Muscle of leg (tissue), 16 donors: ENCODE measurements at places on chromosomes 13 and 19.
A peak's percentile ranks its signal among the peaks of the same experiment; 100 is the strongest.

DNA sequence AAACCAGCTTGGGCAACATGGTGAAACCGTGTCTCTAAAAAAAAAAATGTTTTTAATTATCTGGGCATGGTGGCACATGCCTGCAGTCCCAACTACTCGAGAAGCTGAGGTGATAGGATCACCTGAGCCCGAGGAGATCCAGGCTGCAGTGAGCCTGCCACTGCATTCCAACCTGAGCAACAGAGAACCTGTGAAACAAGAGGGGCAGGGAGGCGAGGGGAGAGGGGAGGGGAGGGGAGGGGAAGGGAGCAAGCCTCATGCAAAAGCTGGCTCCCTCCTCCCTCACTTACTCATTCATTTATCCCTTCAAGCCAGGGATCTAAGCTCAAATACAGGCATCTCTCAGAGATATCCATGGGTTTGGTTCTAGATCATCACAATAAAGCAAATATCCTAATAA, 8.9 kb downstream of the ATP7B start:
- H3K4me1 ChIP-seq: peaks cover 21% of the 10 kb centered on the region
- no peak overlapping the region for H3K27ac ChIP-seq
- no peaks in the 10 kb centered on the region for H3K36me3 ChIP-seq
- H3K4me3 ChIP-seq: no peak overlapping the region

DNA sequence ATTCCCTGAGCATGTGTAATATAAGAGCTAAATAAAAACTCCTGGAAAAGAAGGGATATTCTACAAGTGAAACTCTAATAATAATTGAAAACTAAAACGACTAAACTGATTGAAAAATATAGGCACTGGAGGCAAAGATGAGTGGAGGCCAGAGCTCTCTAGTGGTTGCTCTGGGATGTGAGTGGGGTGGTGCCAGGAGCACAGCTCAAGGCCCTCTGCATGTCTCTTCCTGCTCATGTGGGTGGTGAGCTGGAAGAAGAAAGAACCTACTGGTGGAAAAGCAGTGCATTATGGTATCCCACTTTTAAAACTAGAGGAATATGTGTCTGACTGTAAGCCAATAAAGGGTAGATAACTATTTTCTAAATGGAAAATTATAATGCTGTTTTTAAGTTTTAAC, 15.8 kb upstream of the ARHGEF7 start:
- no peak overlapping the region for H3K4me3 ChIP-seq
- no peak overlapping the region for H3K27ac ChIP-seq
- no peak for DNase-seq
- H3K27me3 ChIP-seq: peaks cover 16% of the 10 kb centered on the region
- H3K4me1 ChIP-seq: no peaks in the 10 kb centered on the region

- peak; percentile 33 for DNase-seq
- H3K27ac ChIP-seq: no peak overlapping the region
- no peak overlapping the region for H3K4me3 ChIP-seq
These were observed 153.6 kb downstream of the KATNAL1 start for GRCh38 chr13:30153545-30154426.

DNA sequence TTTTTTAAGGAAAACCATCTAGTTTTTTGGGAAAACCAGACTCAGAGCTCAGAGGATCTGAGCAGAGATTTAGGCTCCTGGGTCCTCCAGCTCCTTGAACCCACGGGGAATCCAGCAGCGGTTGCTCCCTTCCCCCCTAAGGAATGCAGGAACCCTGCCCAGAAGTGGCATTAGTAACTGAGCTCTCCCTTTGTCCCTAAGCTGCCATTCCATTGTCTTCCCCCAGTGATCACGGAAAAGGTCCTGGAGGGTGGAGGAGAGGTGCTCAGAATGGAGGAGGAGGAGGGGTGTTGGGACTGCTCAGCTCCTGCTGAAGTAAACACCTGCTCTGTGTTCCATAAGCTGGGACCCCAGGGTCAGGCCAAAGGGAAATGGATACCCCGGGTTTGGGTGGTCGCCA, 16.8 kb upstream of the OR1M1 start:
- no peaks in the 10 kb centered on the region for H3K36me3 ChIP-seq
- no peak overlapping the region for H3K4me3 ChIP-seq
- no peak for DNase-seq
- no peak overlapping the region for H3K27ac ChIP-seq
- no peaks in the 10 kb centered on the region for H3K27me3 ChIP-seq

DNA sequence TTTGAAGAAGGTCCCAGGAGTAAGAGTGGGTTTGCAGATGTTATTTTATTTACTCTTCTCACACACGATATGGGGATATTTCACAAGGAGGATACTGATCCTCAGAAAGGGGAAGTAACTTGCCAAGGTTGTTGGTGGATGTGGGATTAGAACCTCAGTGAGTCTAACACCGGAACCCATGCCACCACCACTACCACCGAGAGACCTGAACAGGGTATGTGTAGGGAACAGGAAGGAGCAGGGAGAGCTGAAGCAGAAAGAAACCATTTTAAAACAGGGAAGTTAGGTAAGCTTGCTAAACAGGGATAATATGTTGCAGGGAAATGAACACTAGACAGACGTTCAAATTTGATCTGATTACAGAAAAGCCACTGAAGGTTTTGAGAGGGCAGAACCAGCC, 11.6 kb upstream of the CEACAM3 start:
- H3K27me3 ChIP-seq: peaks cover 10% of the 10 kb centered on the region
- H3K36me3 ChIP-seq: no peaks in the 10 kb centered on the region

DNA sequence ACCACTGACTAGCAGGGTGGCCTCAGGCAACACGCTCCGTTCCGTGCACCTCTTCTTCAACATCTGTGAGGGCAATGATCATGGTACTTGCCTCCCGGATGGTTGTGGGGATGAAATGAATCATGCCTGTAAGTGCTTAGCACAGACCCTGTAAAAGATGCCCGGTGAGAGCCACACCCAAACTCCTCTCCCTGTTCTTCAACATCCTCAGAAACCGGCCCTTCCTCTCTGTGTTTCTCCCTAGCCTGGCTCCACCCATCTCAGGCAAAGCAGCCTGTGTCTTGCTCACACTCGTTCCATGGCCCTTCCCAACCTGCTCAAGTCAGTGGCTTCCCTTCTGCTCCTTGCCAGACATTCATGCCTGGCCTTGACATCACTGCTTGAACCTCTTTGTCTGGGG, 5.8 kb upstream of the DMKN start:
- no peaks in the 10 kb centered on the region for H3K36me3 ChIP-seq
- H3K4me3 ChIP-seq: no peak overlapping the region
- DNase-seq: no peak
- H3K27ac ChIP-seq: no peak overlapping the region
- peaks cover 16% of the 10 kb centered on the region for H3K27me3 ChIP-seq
- H3K4me1 ChIP-seq: no peaks in the 10 kb centered on the region

DNA sequence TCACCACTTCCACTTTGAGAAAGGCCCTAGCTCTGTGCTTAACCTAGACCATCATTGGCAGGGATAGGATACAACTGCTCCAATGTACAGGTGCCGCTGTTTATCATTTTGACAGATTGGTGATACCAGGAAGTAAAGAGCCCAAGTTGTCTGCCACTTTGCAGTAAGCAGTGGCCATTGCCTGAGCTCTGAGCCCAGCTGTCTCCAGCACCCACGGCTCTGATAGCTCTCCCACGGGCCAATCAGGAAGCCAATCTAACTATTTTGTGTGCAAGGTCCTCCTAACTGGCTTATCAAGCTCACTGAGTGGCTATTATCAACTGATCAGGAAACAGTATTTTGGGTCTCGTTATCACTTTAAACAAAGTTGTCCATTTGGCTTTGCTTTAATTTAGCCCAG, 181.1 kb downstream of the DCT start:
- H3K27ac ChIP-seq: no peak overlapping the region
- H3K27me3 ChIP-seq: no peaks in the 10 kb centered on the region
- H3K4me1 ChIP-seq: peaks cover 4% of the 10 kb centered on the region

DNA sequence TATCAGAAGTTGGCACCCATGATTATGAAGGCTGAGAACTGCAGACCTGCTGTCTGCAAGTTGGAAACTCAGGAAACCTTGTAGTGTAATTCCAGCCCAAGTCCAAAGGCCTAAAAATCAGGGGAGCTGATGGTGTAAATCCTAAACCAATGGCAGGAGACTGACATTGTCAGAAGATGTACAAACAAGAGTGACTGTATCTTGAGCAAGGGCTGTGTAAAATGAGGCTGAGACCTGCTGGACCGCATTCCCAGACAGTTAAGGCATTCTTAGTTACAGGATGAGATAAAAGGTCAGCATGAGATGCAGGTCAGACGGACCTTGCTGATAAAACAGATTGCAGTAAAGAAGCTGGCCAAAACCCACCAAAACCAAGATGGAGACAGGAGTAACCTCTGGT, 147.7 kb downstream of the COG6 start:
- H3K27me3 ChIP-seq: no peaks in the 10 kb centered on the region
- no peak overlapping the region for H3K4me3 ChIP-seq
- DNase-seq: no peak
- no peaks in the 10 kb centered on the region for H3K36me3 ChIP-seq
- H3K27ac ChIP-seq: no peak overlapping the region

DNA sequence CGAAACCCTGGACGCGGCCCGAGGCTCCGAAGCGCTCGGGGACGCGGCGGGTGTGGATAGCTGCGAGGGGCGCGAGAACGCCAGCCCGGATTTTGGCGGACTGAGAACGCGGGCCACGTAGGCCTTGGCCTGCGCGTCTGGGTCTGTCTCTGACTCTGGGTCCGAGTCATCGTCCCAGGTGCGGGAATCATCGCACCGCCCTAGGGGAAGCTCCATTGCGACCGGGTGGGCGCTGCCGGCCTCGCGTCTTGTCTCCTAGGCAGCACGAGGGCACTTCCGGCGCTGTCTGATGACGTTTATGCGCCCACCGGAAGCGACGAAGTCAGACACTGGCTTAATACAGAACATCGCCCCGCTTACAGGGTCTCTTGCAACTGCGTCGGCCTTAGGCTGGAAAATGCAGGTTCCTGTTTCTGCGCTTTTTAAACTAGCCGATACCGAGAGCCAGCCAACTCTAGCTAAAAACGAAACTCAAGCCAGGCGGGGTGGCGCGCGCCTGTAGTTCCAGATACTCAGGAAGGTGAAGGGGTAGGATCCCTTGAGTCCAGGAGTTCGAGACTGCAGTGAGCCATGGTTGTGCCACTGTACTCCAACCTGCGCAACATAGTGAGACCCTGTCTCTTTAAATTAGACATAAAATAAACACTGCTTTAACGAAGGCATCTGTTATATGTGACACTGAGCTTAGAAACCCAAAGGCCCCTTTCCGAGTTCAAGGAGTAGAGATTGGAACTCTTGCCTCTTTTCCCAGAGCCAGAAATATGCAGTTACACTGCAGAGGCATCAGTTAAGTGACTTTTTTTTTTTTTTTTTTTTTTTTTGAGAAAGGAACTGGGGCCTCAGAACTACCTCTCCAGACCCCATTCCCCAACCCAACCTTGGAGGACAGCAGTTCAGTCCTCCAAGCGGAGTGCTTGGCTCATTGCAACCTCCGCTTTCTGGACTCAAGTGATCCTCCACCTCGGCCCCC, at the start of gene FBXW9:
Gene FBXW9 (minus strand): TSS at position 266 of the 970 bp plus-strand sequence. CDS start 50 bp downstream, at position 216.
- no peaks in the 10 kb centered on the region for H3K27me3 ChIP-seq
- DNase-seq: peak; percentile 98
- peak within 1 kb of the TSS; percentile 96 for H3K4me3 ChIP-seq
- peak within 1 kb of the TSS; percentile 95 for H3K27ac ChIP-seq
- H3K4me1 ChIP-seq: peaks cover 14% of the 10 kb centered on the region

DNA sequence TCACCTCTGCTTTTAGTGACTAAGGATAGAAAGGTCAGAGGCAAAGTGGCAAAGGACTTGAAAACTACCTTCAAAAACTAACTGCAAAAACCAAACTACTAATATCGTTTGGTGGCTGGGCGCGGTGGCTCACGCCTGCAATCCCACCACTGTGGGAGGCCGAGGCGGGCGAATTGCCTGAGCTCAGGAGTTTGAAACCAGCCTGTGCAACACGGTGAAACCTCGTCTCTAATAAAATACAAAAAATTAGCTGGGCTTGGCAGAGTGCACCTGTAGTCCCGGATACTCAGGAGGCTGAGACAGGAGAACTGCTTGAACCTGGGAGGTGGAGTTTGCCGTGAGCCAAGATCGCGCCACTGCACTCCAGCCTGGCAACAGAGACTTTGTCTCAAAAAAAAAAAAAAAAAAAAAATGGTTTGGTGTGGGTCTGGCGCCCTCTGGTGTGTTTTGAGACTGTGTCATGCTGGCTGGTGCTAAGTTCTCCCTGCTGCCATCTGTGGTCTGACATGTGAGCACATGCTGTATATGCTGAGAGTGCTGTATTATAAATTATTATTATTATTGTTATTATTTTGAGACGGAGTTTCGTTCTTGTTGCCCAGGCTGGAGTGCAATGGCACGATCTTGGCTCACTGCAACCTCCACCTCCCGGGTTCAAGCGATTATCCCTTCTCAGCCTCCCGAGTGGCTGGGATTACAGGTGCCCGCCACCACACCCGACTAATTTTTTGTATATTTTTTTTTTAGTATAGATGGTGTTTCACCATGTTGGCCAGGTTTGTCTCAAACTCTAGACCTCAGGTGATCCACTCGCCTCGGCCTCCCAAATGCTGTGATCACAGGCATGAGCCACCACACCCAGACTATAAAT, 36.0 kb upstream of the RNF17 start:
- no peaks in the 10 kb centered on the region for H3K27me3 ChIP-seq
- H3K36me3 ChIP-seq: no peaks in the 10 kb centered on the region
- H3K4me3 ChIP-seq: no peak overlapping the region
- H3K4me1 ChIP-seq: no peaks in the 10 kb centered on the region
- DNase-seq: peak; percentile 84
- H3K27ac ChIP-seq: no peak overlapping the region
